ENCODE measurements at places on chromosomes 3 and 15. TPM values are rescaled to one million over a fixed set of nuclear protein-coding genes. Genes with fewer than 3 reads are reported as not detected.

DNA sequence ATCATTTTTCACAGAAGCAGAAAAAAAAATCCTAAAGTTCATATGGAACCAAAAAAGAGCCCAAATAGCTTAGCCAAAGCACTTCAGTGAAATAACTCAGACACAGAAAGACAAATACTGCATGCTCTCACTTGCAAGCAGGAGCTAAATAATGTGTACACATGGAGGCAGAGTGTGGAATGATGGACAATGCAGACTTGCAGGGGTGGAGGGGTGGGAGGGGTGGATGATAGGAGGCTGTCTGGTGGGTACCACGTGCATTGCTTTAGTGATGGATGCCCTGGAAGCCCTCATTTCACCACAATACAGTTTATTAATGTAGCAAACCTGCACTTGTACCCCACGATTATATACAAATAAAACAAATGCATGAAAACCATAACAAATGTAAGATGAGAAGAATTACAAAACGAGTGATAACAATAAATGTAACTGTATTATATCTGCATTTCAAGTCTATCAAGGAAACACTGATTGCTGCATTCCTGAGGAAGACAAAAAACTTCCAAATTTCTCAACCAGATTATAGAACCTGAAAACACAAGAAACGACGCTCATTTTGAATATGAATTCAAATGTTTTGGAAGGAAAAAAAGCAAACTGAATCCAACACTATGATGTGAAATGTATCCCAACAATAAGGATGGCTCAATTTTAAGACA is 96.5 kb downstream of the DLG1 start:
- no peak for DNase-seq

GRCh38 chr3:40617084-40617483 is 92.3 kb downstream of the ZNF621 start:
- no peak for DNase-seq

DNA sequence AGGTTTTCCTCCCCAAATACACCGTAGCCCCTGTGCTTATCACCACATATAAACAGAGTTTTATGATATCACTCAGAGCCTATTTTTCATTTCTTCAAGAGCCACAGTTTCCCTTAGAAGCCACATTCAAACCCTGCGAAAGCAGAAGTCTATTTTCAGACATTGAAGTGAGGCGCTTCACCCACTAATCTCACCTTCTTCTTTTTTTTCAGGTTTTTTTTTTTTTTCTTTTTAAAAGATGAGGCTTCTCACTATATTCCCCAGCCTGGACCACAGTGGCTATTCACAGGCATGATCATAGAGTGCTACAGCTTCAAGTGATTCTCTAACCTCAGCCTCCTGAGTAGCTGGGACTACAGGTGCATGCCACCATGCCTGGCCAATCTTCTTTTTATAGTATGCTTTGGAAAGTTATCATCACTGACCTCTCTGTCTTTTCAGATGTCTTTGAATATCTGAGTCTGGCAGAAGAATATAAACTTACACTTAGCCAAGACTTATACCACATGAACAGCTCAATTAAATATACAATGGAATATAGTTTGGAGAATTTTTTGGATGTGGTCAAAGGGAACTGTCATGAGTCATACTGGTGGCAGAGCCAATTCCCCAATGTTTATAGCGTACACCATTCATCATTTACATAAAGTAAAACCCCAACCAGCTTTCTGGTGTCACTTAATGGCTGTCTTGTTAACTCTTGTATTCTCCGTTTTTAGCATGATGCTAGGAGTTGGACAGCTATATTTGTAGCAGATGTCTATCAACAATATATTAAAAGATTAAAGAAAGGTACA is 59.7 kb upstream of the CCDC50 start:
- no peak for DNase-seq

The ANKRD34C gene
- not detected for total RNA-seq

- DNase-seq, result no peak
Observed at GRCh38 chr3:187276397-187277128, 15.0 kb downstream of the MASP1 start.

GRCh38 chr3:52175416-52176179 is 21.4 kb upstream of the POC1A start:
- no peak for DNase-seq

DNA sequence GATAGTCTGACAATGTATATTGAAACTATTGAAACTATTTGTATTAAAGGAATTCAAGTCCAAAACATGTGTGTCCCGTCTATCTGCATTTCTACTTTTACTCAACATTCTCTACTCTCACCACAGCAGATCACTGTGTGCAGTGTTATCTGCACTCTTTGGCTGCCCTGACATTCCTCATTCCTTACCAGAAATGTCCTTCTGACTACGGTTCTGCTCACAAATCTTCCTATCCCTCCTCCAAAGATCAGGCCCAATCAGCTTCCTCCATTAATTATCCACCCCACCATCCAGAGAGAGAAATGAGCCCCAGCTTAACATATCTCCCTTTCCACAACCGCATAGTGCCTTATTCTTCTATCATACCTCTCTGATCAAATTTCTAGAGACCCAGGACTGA is 94.7 kb downstream of the TBL1XR1 start:
- DNase-seq, result no peak

DNA sequence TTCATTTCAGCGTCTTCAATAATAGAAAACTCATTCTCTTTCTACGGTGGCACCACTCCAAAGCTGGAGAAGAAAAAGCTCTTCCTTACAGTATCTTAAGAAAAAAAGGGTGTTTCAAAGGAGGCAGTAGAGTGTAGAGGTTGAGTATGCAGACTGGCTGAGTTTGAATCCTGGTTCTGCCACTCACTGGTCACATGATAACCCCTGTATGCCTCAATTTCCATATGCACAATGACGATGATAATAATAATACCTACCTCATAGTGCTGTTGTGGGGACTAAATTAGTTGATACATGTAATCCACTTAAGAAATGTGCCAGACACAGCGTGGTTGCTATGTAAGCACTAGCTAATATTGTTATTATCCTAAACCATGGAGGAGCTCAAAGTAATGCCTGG is 4.5 kb downstream of the ANP32A start:
- no peak for DNase-seq

The CORO2B gene
- not detected for total RNA-seq

- no peak for DNase-seq
Observed at GRCh38 chr3:12970684-12971083, 102.5 kb downstream of the IQSEC1 start.

GRCh38 chr3:60970850-60971249 is 280.4 kb downstream of the FHIT start:
- DNase-seq, result no peak

The FAM3D gene
- total RNA-seq, result not detected

DNA sequence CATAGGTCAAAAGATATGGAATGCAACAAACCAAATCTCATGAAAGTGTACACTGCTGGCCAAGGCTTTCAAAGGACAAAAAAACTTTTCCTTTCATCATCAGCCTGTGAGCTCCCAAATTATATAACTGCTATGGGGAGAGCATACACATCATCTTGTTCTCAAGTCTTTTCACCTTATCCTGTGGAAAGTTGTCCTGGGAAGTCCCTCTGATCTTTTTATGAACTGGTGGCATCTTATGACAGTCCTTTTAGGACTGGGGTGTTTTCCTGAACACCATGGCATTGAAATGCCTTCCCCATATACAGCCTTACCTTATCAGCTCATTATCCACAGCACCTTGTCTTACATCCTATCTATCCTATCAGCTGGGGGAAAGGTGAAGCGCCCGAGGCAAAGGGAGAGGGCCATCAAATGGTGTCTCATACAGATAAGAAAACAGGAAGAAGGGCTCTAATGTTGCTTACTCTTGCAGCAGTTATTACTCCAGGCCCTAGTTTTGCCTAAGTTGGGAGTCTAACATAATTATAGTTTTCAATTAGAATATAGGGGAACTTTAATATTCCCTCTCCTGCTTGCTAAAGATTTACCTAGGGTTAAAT is 61.5 kb upstream of the GOLIM4 start:
- no peak for DNase-seq

DNA sequence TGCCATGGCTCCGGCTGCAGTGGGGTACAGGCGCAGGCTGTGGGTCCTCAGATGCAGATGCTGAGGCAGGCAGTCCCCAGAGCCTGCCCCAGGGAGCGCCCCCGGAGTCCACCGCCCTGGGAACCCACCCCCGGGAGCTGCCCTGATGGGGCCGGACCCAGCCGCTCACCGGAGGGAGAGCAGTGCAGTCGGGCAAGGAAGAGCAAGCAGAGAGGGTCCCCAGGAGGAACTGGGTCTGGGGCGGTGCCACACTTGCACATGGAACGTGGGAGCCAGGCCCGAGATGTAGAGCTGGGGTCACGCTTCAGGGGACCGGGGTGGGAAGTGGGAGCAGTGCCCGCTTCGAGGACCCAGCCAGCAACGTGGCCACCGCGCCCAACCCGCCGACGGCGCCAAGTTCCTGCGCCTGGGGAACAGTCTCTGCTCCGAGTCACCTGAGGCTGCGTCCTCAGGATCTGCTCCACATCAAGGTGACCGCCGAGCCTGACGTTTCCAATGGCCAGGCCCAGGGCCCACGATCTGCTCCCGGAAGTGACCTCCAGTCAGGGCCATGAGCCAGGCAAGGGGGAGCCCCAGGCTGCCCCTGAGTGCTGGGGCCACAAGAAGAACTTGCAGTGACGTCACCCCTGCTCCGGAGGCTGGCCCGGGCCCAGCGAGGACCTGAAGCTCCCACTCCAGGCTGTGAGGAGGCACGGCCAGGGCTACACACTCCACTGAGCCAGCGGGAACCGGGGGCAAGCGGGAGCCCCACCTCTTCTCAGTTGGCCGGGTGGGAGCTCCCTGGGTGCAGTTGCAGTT is 27.0 kb upstream of the TFG start:
- DNase-seq, result no peak

DNA sequence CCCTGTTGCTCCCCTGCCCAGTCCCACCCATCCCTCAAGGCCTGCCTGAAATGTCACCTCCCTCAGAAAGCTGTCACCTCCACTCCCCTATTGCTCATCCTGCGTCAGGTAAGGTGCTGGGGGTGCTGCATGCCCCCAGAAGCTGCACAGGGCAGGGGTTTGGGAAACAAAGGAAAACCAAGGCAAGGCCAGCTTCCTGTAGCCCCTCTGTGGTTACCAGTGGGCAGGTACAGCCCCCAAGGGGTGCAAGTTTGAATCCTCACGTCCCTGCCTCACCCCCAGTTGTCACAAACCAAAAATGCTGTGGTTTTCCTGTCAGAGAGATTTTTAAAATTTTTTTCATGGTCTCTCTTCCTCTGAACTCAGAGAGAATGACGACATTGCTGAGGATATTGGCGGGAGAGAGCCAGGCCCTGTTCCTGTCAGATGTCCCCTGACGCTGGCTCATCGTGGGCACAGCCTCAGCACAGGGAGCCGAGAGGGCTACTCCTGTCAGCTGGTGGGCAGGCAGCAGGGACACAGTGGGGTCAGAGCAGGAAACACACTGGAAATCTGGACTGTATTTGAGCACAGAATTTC is 27.0 kb downstream of the PSTPIP1 start:
- DNase-seq, result peak; percentile 77

The TOP2B gene
- total RNA-seq, result 96.5 TPM

The PPP2R3A gene
- total RNA-seq, result 0.22 TPM

DNA sequence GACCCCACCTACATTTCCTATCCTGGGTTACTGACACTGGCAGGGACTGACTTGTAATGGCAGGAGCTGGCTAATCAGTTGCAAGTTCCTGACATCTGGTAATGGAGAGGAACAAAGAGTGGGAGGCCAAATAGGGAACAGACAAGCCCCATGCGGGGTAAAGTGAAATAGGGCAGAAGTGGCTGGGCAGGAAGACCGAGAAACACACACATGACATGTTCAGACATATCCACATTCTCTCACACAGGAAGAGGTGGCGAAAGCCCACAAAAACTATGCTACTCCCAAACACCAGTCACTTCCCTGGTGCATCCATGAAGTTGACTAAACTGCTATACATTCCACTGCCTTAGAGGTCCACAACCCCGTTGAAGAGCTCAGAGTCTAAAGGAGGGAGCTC is 394.1 kb upstream of the TBL1XR1 start:
- DNase-seq, result no peak

GRCh38 chr3:129059311-129059958 is 1.1 kb upstream of the GP9 start:
- DNase-seq, result no peak

DNA sequence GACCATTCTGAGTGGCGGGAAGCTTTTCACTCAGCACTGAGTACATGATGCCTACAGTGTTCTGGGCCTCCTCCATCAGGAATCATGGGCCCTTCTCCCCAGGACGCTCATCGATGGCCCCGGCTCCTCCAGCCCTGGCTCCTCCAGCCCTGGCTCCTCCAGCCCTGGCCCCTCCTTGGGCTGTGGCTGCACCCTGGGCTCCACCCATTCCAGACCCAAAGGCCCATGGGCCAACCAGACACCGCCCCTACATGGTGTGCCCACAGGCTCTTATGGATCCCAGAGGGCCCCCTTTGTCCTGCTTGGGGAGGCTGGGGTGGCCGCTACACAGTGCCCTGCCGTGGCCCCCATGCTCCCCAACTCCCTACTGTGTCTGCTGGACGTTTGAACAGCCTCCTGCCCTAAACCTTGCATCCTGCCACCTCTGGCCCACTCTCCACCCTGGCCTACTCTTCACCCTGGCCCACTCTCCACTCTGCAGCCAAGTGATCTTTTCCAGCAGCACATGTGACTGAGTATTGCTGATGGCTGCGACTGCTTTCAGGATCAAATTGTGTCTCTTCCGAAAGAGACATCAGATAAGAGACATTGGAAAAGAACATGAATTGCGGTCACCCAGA is 57.9 kb downstream of the APBA2 start:
- DNase-seq, result no peak

The HTR3E gene
- not detected for total RNA-seq

The AMIGO3 gene
- total RNA-seq, result 0.31 TPM

- DNase-seq, result no peak
Observed at GRCh38 chr3:194095464-194095863, 40.5 kb upstream of the HES1 start.

- no peak for DNase-seq
Observed at GRCh38 chr3:186307594-186308221, 54.3 kb downstream of the DGKG start.

DNA sequence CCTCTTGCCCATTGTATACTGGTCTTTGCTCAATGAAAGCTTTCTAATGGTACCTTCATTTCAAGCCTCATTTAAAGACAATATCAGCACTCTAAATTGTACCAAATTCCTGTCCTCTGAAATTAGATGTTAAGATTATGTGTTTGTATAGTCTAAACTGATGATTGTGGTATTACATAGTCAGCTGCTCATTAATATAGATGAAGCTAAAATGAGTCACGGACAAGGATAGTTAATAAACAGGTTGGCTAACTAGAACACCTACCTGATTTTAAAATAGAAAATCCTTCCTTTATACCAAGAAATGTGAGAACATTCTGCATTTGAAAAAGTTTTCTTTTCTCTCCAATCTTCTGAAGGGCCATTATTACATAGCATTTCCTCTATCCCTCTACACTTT is 2.9 kb downstream of the PRKCI start:
- no peak for DNase-seq

- no peak for DNase-seq
Observed at GRCh38 chr3:16236856-16237393, 27.8 kb downstream of the DPH3 start.
